Hepatocyte (in vitro differentiated cells): ENCODE measurements at places on chromosomes 5 and 9. TPM values are rescaled to one million over a fixed set of nuclear protein-coding genes. Genes with fewer than 3 reads are reported as not detected.

GRCh38 chr5:36310138-36310537 is 8.4 kb upstream of the RANBP3L start:
- H3K4me3 ChIP-seq: no peak overlapping the region
- no peaks in the 10 kb centered on the region for H3K27me3 ChIP-seq
- no peak for DNase-seq
- H3K36me3 ChIP-seq: no peaks in the 10 kb centered on the region
- H3K27ac ChIP-seq: no peak overlapping the region

GRCh38 chr5:176564002-176564401 is 14.9 kb downstream of the CDHR2 start:
- H3K4me3 ChIP-seq: no peak overlapping the region
- H3K36me3 ChIP-seq: no peaks in the 10 kb centered on the region
- no peak overlapping the region for H3K27ac ChIP-seq
- DNase-seq: no peak
- no peaks in the 10 kb centered on the region for H3K27me3 ChIP-seq

DNA sequence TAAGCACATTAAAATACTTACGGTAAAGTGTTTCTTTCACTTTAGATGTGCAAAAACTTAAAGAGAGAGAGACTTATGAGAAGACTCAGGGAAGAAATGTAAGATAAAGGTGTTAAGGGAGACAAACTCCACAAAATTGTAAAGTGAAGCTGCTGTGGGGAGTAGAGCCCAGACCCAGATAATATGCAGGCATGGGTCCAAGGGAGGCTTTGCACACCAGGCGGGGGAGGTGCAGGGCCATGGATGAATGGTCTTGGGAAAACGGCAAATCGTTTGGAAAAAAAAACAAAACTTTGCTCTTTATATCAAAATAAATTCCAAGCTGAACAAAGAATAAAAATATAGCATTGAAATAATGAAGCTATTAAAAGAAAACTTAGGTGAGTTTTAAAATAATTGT is 9.1 kb downstream of the SYK start:
- no peak overlapping the region for H3K27ac ChIP-seq
- no peaks in the 10 kb centered on the region for H3K4me1 ChIP-seq
- H3K27me3 ChIP-seq: no peaks in the 10 kb centered on the region
- H3K36me3 ChIP-seq: no peaks in the 10 kb centered on the region
- no peak overlapping the region for H3K4me3 ChIP-seq
- no peak for DNase-seq

- DNase-seq: no peak
- H3K4me3 ChIP-seq: no peak overlapping the region
- no peak overlapping the region for H3K27ac ChIP-seq
- peaks cover 29% of the 10 kb centered on the region for H3K27me3 ChIP-seq
- H3K4me1 ChIP-seq: no peaks in the 10 kb centered on the region
Observed at GRCh38 chr9:36949466-36949865, 84.6 kb downstream of the PAX5 start.

The DBH gene
- polyA plus RNA-seq: 0.32 and 0.44 TPM in 2 replicates

DNA sequence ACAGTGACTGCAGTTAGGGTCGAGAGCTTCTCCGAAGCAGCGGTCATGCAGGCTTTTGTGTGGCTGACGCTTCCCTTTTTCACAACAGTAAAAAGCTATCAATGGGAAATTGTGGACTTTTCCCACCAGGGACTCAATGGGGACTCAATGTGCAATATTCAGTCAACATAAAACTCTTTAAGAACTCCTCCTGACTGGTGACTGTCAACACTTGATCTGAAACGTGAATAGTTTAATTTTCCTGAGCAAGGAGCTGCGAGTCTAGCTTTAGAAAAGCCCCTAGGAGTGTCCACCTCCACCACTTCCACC is 28.7 kb downstream of the EXOC3 start:
- peaks cover 3% of the 10 kb centered on the region for H3K27me3 ChIP-seq
- no peaks in the 10 kb centered on the region for H3K36me3 ChIP-seq
- H3K4me3 ChIP-seq: no peak overlapping the region
- no peak for DNase-seq
- H3K27ac ChIP-seq: peak overlapping the region; percentile 85

- no peaks in the 10 kb centered on the region for H3K36me3 ChIP-seq
- H3K4me3 ChIP-seq: no peak overlapping the region
- H3K27ac ChIP-seq: no peak overlapping the region
- no peak for DNase-seq
- H3K27me3 ChIP-seq: no peaks in the 10 kb centered on the region
Observed at GRCh38 chr5:164052536-164053093, 547.2 kb downstream of the MAT2B start.

DNA sequence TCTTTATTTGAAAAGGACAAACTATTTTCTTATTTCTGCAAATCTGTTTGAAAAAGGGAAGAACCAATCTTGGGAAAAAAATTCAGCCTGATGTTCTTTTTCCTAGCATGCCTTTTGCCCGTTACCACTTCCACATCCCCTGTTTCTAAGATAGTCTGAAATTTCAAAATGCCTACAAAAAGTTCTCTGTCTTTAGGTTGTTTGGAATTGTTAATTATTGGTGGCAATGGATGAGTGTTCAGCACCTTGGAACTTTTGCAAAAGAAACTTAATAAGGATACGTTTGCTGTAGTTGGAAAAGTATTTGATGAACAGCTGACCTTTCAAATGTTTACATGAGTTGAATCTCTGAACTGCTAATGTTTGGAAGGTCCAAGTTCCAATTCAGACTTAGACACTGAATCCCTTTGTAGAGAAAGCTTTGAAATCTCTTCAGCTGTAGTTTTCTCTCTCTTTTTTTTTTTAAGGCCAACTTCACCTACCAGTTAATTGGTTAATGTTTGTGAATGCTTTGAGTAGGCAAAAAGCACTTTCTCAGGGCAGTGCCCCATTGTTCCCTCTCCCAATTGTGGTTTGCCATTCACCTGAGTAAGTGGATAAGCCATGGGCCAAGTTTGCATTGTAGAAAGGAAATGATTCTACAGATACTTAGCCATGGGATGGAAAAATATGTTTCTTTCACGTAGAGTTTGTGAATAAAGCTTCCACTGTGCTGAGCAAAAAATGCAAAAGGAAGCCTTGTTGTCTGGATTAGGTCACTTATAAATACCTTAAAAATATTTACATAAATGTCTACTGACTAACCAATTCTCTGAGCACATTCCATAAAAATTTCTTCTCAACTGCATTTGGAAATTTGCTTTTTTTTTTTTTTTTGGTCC is 156.4 kb upstream of the ELL2 start:
- no peak for DNase-seq
- H3K4me3 ChIP-seq: no peak overlapping the region

DNA sequence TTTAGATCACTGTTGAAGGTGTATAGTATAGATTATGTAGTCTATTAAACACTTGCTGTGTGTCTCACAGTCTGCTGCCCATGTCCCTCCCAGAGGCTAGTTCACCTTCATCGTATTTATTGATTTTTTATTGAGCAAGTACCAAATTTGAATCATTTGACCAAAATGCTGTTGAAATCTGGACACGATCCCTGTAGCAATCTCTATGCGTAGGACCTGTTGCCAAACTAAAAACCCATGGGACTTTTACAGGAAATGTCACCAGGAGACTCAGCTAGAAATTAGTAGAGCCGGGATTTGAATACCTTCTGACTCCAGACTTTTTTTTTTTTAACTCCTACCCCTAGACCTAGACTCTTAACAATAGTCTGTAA is 17.5 kb downstream of the SLC31A1 start:
- no peaks in the 10 kb centered on the region for H3K4me1 ChIP-seq
- no peak for DNase-seq
- H3K4me3 ChIP-seq: no peak overlapping the region
- H3K27ac ChIP-seq: no peak overlapping the region
- no peaks in the 10 kb centered on the region for H3K36me3 ChIP-seq
- no peaks in the 10 kb centered on the region for H3K27me3 ChIP-seq

The TOR2A gene
- polyA plus RNA-seq: 21.3 and 28.8 TPM in 2 replicates

- no peaks in the 10 kb centered on the region for H3K36me3 ChIP-seq
- no peak overlapping the region for H3K27ac ChIP-seq
- H3K4me3 ChIP-seq: no peak overlapping the region
- H3K27me3 ChIP-seq: no peaks in the 10 kb centered on the region
Observed at GRCh38 chr5:67380431-67380830, 183.8 kb upstream of the CD180 start.

- H3K27ac ChIP-seq: no peak overlapping the region
- H3K4me1 ChIP-seq: peaks cover 7% of the 10 kb centered on the region
- H3K4me3 ChIP-seq: no peak overlapping the region
- DNase-seq: no peak
- H3K36me3 ChIP-seq: no peaks in the 10 kb centered on the region
Observed at GRCh38 chr5:54693936-54694657, 176.5 kb downstream of the SNX18 start.

The ST8SIA4 gene
- polyA plus RNA-seq: 1.8 and 3.1 TPM in 2 replicates
